ENCODE measurements at places on chromosomes 4 and X. TPM values are rescaled to one million over a fixed set of nuclear protein-coding genes. Genes with fewer than 3 reads are reported as not detected.
A peak's percentile ranks its signal among the peaks of the same experiment; 100 is the strongest.

DNA sequence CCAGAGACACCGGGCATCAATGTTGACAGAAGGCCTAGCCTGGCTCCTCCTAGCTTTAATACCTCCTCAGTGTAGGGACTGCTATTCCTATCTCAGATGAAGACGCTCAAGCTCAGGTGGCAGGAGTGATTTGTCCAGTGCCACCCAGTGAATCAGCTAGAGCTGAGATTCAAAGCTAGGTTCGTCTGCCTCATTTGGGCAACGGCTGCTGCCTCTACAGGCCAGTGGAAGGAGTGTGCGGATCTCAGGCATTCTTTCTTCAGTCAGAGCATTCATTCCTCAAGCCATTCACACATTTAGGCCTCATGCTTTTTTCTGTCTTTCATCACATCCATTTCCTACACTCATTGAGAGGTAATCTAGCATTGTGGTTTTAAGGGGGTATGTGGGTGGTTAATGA, 7.3 kb downstream of the TSR2 start:
- DNase-seq: no peak

- DNase-seq: no peak
Measured at GRCh38 chrX:72105436-72105835, 26.3 kb downstream of the RTL5 start.

Gene AFF2
- 0.02 TPM for total RNA-seq

DNA sequence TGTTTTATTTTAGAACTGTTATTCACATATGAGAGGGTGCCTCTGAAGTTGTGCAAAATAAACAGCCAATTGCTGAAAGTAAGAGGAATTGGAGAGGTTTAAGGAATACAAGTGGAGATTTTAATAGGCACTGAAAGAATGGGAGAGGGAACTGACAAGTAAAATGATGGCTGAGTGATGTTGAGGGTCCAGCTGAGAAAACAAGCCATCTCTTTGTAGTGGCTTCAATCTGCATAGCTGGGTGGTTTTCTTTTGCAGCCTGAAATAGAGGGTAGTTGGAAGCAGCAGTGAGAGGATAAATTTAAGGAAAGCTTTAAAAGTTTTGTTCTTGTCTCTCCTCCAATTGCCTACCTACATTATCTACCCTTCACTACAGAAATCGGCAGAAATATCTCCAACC, 106.7 kb upstream of the DGKK start:
- no peak for DNase-seq

DNA sequence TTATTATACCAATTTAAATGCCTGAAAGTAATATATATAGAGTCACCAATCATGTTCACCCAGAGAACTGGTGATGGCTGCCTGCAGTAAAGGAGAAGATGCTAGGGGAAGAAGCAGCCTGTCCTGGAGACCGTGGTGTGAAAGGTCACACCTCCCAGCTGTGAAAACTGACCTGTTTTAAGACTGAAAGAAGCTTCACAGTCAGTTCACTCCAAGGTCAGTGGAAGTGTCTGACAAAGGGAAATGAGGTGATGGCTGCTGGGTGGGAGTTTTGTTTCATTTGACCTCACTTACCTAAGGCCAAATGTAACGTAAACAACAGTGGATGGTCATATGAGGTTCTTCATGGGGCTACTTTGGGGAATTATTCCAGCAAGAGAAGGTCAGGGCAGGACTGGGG, 352.1 kb upstream of the GATB start:
- DNase-seq: no peak

Gene CENPVL2
- total RNA-seq: not detected

DNA sequence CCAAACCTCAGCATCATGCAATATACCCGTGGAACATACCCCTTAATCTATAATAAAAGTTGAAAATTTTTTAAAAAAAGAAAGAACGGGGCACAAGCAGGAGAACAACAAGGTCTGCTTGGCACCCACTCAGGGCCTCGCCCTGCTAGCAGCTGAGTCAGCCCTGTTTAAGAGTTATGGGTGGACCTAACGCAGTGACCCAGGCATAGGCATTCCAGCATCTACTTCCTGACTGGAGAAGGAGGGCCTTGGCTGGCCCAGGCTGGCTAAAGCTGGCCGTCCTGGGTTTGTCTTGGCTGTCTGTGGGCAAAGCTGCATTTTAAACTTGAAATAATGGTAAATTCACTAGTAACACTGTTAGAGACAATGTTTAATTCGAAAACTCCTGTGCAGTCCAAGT, 236.7 kb upstream of the PGRMC2 start:
- peak; percentile 91 for DNase-seq

DNA sequence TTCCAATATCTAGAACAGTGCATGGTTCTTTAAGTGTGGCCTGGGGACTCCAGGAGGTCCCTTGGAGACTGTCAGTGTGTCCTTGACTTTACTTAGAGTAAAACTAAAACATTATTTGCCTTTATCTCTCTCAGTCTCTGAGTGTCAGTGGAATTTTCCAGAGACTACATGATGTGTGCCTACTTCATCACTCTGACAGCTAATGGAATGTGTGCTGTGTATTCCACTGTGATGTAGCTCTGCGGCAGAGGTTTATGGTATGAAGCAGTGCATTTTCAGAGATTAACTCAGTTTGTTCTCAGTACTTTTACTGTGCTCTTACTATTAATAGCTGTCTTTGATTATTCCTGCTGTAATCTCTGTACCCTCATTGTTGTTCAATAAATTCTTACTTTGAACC, 85.6 kb downstream of the MANBA start:
- peak; percentile 6 for DNase-seq

DNA sequence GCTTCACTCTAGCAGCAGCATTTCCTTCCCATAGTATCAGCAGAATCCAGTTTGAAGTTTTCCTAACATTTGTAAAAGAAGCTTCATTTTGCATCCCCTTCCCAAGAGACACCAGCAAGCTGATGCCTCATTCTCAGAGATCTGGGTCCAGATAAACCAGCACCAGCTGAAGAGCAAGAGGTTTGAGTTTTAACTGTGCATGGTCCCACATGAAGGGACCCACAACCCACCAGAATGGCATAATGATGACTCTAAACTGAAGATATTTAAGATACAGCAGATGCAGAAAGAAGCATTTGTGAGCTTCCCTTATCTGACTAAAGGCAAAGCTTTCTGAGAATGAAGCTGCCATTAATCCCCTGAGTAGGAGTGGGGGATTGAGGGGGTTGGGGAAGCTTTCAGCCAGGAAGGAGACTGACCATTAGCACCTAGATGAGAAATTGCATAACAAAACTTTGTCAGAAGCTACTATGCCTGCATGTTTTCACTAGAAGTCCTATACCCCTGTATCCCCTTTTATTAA, 18.6 kb downstream of the NUDT6 start:
- DNase-seq: no peak

- no peak for DNase-seq
Measured at GRCh38 chr4:3792813-3793212, 26.6 kb downstream of the ADRA2C start.

Gene PACRGL
- total RNA-seq: 65.3 TPM

- DNase-seq: no peak
Measured at GRCh38 chr4:16597845-16598596, 300.4 kb downstream of the LDB2 start.

Gene RASSF6
- 0.02 TPM for total RNA-seq

DNA sequence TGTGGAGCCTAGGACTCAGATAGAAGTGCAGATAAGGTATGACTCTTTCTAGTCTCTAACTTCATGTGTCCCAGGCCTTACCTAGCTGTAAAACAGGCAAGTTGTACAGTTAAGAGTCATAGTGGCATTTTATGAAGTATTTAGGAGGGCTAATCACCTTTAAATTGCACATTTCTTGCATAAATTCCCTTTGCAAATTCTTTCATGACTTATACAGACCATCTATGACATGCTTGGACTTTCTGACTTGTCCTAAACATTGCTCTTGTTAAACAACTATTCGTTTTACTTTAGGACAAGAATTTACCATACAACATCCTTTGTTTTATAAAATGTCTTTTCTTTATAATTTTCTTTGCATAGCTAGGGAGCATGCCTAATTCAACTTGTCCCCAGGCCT, 7.8 kb upstream of the RRAGB start:
- no peak for DNase-seq

- no peak for DNase-seq
Measured at GRCh38 chr4:40183615-40184411, 13.0 kb upstream of the RHOH start.

Gene RHOXF2B
- not detected for total RNA-seq

Gene YY2
- 4.3 TPM for total RNA-seq

- no peak for DNase-seq
Measured at GRCh38 chr4:76206222-76206942, 7.2 kb downstream of the SCARB2 start.

DNA sequence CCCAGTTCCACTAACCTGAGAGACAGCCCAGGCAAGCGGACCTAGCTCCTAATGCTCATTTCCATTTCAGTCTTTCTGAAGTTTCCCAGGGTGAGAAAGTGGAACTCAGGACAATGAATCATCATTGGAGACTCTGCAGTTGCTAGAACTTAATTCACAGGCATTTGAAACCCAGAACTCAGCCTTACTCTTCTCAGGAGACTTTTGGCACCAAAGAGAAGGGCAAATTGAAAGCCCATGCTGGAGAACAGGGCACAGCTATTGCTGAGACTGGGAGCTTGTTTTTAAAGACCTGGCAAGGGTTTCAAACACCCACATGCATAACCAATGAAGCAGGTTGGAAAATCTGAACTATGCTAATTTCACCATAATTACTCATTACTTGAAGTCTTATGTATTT, 36.0 kb downstream of the BST1 start:
- no peak for DNase-seq

- no peak for DNase-seq
Measured at GRCh38 chr4:56250776-56251175, 136.5 kb downstream of the AASDH start.

GRCh38 chr4:8285143-8285975, 15.8 kb downstream of the HTRA3 start:
- DNase-seq: no peak

GRCh38 chr4:85866508-85866907, 391.6 kb downstream of the ARHGAP24 start:
- no peak for DNase-seq

- no peak for DNase-seq
Measured at GRCh38 chrX:124030520-124030919, 69.0 kb downstream of the STAG2 start.

DNA sequence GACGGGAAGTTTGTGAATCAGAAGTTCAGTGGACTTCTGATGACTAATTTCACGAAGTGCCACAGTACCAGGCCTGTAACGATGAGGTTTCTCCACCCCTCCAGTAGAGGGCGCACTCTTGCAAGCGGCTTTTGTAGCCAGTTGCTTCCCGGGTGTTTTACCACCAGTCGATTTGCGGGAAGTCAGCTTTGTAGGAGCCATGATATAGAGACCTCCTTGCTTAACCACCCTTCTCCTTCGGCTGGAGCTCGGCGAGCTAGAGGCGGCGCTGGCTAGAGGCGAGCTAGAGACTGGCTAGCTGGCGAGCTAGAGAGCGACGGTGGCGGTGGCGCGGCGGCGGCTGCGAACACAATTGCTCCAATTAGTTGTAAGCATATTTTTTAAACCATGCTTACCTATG, 72.0 kb downstream of the IL1RAPL1 start:
- DNase-seq: no peak

GRCh38 chr4:47462799-47463234, 685 bp downstream of the COMMD8 start:
- DNase-seq: no peak

- no peak for DNase-seq
Measured at GRCh38 chr4:7582313-7583097, 147.8 kb upstream of the PSAPL1 start.

DNA sequence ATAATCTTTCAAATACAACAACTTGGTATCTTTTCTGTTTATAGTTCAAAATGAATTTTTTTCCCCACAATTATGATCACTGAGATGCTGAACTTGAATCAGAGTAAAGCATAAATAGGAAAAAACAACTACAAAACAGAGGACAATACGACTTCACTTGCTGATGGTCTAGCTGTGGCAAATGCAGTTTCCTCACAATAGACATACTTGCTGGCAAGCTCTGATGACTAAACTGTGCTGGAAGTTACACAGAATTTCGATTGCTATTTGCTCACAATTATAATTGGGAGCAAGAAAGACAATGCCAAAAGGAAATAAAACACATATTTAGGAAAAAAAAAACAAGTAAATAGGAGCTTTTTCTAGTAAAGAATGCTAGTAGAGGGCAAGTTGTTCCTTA, 14.7 kb downstream of the VEGFC start:
- DNase-seq: peak; percentile 53

- DNase-seq: no peak
Measured at GRCh38 chrX:154779261-154779660, 16.6 kb downstream of the DKC1 start.

DNA sequence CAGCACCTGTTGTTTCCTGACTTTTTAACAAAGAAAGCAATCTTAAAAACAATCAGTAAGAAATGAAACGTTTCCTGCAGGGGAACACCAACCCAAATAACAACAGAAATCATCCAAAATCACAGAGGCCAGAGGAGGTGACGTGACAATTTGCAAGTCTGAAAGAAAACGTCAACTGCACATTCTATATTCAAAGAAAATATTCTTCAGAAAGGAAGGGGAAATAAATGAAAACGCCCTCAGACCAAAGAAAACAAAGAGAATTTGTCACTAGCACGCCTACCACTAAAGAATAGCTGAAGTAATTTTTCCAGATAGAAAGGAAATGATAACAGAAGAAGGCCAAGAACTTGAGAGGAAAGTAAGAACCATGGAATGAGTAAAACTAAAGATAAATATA, 74.4 kb downstream of the CASP3 start:
- DNase-seq: no peak

- no peak for DNase-seq
Measured at GRCh38 chr4:66229885-66230284, 559.6 kb upstream of the EPHA5 start.

Gene AREG
- total RNA-seq: not detected

Gene TCEAL6
- not detected for total RNA-seq

DNA sequence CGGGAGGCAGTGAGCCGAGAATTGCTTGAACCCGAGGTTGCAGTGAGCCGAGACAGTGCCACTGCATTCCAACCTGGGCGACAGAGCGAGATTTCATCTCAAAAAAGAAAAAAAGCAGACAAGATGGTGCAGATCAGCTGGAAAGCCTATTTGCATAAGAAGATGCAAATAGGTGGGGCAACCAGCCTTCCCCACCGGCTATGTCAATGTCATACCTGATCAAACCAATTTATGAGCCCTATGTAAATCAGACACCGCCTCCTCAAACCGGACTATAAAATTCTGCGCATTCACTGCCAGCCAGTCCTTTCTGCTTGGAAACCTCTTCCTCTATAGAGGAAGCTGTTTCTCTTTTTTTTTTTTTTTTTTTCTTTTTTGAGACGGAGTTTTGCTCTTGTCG, 64.5 kb upstream of the CHRNA9 start:
- no peak for DNase-seq

DNA sequence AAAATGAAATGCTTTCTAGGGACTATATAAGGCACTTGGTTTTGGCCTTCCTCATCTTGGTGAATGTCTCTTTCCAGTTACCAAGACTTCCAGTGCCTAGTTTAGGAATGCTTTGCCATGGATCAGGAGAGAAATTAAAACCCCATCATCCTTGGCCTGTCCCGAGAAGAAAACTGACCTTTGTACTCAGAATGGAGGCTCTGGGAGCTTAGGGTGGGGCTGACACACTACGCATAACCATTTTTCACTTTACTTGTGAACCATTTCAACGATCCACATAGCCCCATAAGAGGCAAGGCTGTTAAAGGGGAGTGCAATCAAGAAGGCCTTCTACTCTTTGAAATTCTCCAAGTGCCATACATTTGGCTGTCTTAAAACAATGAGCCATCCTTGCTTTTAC, 26.7 kb upstream of the ZCCHC13 start:
- DNase-seq: no peak

GRCh38 chrX:65894133-65894532, 145.7 kb downstream of the VSIG4 start:
- no peak for DNase-seq

Gene NWD2
- not detected for total RNA-seq

Gene PLAC8
- total RNA-seq: 6.7 TPM

- no peak for DNase-seq
Measured at GRCh38 chr4:130703211-130703935, 1607.4 kb downstream of the C4orf33 start.

Gene HSFX3
- not detected for total RNA-seq

Measured in A172 (cell line).